Lower lobe of right lung (tissue), 2 donors: ENCODE measurements at places on chromosomes 2 and 18.

DNA sequence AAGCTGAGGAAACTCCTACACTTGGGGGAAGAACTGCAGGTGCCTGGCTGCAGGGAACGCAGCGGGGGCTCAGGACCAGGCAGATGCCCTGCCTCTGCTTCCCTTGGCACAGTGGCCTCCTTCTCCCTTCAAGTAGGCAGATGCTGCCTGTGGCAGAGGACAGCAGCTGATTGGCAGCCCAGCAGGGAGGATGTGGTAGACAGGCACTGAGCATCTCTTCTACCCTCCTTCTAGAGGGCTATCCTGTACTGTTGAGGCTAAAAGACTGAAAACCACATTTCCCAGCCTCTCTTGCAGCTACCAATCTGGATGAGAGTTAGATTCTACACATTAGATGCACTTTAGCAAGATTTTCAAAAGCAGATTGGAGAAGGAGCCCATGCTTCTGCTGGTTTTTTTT, 105.7 kb downstream of the MSH2 start:
- DNase-seq: no peak

GRCh38 chr2:152093464-152093863, 5.4 kb downstream of the CACNB4 start:
- DNase-seq: no peak

DNA sequence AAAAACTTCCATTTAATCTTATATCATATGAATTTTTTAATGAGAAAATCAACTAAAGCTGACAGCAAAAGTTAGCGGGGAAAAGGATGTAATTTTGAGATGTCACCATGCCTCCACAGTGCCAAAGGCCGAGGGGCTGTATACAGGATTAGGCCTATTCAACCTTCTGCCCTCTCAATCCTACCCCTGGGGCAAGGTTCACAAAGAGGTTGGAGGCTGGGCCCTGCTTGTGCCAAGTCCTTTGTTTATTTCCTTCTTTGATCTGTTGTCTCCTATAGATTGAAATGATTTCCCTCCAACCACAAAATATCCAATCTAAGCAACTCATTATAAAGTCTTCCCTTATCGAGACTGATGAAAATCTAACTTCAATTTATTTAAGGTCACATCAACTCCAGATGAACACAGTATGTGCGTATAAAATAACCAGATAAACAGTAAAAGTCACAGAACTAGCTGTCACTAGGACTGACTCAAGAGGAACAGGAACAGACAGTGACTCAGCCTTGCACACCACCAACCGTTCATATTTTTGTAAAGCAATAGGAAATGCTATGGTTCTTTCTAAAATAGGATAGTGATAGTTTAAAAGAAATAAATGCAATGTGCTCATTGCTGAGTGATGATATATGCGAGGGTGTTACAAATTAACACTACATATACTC, 95.8 kb downstream of the SLC25A12 start:
- no peak for DNase-seq

DNA sequence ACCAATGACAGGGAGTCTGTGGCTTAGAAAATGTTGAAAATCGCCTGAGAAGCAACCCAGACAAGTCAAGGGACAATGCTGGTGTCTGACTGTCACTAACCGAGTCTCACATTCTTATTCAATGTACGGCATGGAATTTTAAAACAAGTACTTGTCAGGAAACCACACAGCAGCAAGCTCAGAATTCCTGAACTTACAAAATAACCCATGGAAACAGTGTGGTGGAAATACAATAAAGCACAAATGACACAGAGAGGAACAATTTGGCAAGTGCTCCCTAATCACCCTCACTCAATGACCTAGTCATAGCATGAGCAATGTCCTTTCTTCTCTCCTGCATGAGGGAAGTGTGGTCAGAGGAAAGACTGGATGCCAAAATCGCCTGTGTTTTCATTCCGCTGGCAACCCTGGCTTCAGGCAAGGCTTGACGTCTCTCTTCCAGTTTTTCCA, 154.0 kb downstream of the SATB2 start:
- no peak for DNase-seq

DNA sequence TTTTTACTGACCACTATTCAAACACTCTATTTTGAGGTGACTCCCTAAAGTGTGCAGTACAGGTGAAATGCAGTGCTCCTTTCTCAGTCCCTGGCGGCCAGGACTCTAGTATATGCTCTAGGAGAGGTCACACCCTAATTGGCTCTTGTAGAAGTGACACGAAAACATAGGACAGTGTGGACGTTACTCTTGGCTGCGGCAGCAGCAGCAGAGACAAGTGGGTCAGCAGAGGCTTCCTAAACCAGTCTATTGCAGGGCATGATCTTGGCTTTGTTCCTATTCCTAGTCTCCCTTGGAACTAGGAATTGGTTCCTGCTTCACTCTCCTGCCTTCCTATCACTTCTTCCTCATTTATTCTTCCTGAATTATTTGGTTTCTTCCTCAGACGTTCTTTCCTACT, 10.1 kb upstream of the ONECUT2 start:
- no peak for DNase-seq

DNA sequence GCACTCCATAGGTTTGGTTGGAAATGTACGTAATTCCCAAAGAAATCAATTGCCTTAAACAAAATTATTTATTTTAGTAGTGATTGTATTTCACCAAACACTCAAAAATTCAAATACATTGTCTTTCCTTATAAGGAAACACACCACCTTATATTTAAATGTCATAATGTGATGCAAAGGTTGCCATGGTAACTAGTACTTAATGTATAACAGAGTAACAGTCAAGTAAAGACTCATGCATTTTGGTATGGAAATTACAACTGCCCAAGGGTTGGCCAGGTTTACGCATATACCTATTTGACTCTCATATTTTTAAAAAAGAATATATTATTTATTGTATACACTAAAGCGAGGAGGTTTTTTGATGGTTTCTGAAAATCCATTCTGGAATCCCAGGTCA, 231.2 kb downstream of the TCF4 start:
- no peak for DNase-seq

DNA sequence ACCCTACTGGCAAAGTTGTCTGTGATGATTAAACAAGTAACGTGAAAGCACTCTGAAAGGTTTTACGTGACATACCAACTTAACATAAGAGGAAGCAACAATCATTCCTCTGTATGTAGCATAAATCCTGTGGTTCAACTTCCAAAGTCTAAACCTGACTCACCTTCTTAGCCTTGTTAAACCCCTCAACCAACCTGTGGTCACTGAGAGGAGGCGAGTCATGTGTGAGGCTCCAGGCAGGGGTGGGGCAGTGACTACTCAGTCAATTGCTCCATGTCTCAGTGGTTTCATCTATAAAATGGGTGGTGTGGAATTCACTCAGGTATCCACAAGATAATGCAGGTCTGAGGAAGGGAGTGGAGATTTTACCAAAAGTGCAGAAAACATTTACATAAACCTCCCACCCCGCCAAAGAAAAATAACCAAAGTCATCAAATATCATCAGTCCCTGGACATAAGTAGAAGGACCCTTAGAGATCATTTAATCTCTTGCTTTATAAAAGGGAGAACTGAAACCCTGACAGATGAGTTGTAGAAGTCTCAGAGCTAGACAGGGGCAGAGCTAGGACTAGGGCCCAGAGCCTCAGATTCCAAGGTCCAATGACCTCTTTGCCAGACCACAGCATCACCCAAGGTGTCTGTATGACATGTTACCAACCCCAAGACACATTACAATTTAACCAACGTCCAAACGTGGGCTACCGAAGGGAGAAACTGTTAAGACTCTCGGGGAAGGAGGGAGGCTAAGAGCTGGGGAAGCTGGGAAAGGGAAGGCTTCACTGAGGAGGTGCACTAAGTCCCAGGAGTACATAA, 3.7 kb upstream of the PCBP1 start:
- DNase-seq: no peak

DNA sequence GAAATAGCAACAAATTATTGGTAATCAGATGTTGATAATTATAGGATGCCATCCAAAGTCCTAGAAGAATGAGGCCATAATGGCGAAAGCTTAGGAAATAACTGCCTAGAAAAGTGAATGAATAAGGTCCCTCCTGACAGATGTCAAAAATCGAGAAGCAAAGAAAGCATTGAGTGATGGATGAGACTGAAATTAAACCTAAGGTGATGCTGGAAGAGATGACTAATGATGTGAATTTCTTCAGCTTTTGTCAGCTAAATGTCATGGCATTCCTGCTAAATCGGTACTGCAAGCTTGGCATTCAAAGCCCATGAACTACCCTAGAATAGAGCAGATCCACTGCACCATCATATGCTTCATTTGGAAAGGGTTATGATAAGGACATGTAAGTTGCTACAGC, 74.8 kb upstream of the RGPD4 start:
- no peak for DNase-seq

GRCh38 chr2:58984731-58985130, 743.6 kb upstream of the FANCL start:
- DNase-seq: no peak

GRCh38 chr2:127256866-127257265, 36.8 kb upstream of the CYP27C1 start:
- DNase-seq: no peak

DNA sequence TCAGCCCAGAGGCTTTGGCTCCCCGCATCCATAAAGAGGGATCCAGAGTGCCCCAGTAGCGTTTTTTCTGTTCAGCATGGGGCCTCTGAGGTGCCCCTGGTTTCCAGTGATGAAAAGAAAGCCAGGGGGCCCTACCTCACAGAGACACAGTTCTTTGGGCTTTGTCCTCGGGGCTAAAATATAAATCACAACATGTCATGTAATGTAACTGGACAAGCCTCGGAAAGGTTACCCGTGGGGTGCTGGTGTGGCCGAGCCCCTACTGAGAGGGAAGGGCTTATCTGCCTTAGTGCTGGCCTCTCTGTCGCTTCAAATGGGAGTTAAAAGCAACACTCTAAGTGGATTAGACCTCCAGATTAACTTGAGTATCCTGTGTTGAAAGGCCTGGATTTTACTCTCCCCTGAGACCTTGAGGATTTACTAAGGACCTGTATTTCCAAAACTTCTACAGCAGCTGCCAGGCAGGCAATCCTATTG, 251.6 kb upstream of the APCDD1 start:
- no peak for DNase-seq
